ENCODE measurements at places on chromosomes 1 and 21. TPM values are rescaled to one million over a fixed set of nuclear protein-coding genes. Genes with fewer than 3 reads are reported as not detected.

EPHA2 gene
- total RNA-seq, result 1.4 TPM

MSH4 gene
- 0.19 TPM for total RNA-seq

SPRR5 gene
- total RNA-seq, result not detected

- DNase-seq, result no peak
Observed at GRCh38 chr21:44929799-44930542, 9.3 kb upstream of the ITGB2 start.

- DNase-seq, result no peak
Observed at GRCh38 chr1:93322349-93322748, 23.4 kb upstream of the DR1 start.

DNA sequence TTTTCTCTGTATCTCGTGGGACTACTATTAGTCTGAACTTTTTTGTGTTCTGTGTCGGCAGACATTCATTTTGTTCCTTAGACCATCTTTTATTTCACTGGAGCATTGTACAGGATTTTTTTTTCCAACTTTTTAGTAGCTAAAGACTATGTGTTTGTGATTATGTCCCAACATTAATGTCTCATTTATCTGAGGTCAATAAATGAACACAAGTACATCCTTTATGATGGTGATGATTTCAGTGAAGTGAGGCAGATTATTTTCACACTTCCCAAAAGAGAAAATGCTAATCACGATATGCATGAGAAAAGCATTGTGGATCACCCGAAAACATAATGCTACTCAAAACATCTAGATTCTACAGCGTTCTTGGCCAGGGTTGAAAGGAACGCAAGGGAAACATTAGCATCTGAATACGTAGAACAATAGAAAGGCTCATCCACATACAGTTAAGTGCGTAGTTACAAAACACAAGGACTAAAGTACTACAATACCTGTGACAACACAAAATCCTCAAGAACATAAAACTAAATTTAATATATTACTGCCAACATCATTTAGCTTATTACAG is 981.7 kb upstream of the NCAM2 start:
- DNase-seq, result no peak
